SK-N-SH (cell line): ENCODE measurements at places on chromosomes 6 and 20.
A peak's percentile ranks its signal among the peaks of the same experiment; 100 is the strongest.

DNA sequence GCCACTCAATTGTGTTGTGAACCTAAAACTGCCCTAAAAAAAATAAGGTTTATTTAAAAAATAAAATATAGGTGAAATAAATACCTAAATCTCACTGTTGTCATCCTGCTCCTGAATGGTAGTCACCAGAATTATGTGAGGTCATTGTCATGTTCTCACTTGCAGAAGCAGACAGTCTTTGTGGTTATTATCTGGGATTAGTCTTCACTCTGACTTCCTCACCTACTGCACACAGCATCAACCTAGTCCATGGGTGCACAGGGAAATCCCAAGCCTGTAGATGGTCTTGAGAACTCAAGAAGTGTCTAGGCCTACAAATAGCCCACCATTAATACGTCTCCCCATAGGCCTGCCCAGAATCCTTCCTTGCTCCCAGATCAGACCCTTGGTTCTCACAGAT lies 97.0 kb downstream of the FOXF2 start:
- DNase-seq: no peak

DNA sequence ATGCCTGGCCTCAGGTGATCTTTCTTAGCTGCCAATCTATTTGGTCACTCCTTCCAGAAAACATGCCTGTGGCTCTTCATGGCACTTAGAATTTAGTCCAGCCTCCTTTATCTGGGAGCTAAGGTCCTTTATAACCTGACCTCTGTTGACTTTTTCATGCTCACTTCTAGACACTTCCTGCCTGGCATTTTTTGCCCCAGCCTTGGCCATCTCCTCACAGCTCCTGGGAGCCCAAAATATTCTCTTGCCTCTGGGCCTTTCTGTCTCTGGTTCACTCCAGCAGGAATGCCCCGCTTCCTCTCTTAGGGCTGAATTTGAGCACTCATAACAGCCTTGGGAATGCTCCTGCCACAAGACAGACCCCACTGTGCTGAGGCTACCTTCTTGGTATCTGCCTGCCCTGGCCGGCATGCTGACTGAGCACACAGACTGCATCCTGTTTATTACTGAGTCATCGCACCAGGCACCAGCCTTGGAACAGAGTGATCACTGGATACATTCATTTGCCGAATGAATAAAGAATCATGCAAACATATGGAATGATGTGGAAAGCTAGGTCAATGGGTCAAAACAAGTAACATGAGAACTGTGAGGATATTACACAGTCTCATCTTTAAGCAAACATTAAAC lies 5.8 kb upstream of the EEF1E1 start:
- no peak for DNase-seq

- no peak for DNase-seq
Measured at GRCh38 chr6:2866171-2866846, 24.6 kb upstream of the SERPINB1 start.

- no peak for DNase-seq
Measured at GRCh38 chr6:13413466-13413862, 73.9 kb downstream of the GFOD1 start.

- no peak for DNase-seq
Measured at GRCh38 chr6:139625998-139626975, 251.8 kb upstream of the CITED2 start.

- no peak for DNase-seq
Measured at GRCh38 chr6:138004430-138005287, 102.6 kb downstream of the PERP start.

GRCh38 chr20:5831539-5832237 lies 81.5 kb downstream of the SHLD1 start:
- no peak for DNase-seq

DNA sequence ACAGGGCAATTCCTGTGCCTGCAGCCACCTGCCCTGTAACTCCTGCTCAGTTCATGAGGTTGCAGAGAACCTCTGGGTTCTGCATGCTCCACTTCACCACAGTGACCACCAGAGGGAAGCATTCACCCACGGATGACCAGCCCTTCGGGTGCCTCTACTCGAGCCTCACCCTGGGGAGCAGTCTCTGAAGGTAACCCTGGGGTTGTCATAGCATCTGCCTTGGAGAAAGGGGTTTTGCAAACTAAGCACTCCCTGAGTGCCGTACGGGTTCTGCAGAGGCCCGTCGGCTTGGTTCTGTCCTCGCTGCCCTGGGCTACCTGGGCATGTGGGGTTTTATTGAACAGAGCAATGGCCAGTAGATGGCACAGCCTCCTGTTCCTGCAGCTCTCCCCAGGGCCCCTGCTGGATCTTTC lies 10.2 kb upstream of the CST5 start:
- peak; percentile 34 for DNase-seq

- no peak for DNase-seq
Measured at GRCh38 chr6:20881365-20881764, 347.1 kb downstream of the CDKAL1 start.

DNA sequence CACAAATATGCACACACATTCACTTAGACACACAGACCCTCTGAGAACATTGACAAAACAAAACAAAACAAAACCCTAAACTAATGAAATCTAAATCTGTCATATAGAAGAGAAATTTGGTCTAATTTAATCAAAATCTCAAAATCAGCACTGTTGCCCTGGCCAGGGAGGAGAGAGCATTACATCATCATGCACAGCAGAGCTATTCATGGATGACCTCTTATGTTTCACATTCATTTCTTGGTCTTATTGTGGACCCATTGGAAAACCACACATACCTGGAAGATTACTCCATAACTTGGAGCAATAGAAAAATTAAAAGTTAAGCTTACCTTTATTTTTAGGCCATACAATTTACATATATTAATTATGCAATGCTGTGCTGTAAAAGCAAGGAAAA lies 1223.6 kb upstream of the GJE1 start:
- DNase-seq: no peak

- DNase-seq: no peak
Measured at GRCh38 chr6:19519941-19520340, 317.2 kb upstream of the ID4 start.

DNA sequence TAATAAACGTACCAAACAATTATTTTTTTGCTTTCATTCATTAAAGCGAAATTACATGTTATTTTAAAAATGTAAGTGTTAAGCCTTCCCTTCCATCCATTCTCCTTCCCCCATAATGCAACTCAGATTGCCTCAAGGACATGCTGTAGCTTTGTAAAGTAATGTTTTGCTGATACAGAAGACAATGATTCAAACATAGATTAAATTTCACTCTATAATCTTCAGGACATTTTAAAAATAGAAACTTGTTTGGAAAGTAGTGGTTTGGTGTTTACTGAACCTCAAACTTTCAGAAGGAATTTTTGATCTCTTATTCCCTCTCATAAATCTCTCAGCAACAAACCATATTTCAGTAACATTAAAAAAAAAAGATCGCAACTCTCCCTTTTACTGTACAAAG lies 350.9 kb upstream of the HSF2 start:
- DNase-seq: no peak

DNA sequence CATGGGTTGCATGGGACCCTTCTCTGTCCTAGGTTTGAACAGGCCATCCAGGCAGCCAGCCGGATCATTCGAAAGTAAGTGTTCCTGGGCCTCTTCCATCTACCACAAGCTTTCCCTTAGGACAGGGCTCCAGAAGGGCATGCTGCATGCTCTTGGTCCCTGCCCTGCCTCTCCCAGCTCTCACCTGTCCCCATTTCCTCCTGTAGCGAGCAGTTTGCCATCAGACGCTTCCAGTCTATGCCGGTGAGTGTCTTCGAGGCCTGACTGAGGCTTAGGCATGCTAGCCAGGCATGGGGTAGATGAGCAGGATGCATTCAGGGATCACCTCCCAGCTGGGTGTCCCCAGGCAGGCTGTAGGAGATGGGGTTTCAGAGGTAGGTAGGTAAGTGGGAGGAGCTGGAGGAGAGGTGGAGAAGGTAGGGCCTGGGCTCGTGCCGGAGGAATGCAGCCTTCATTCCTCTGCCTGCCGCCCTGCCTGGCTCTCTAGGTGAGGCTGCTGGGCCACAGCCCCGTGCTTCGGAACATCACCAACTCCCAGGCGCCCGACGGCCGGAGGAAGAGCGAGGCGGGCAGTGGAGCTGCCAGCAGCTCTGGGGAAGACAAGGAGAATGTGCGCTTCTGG lies 4.3 kb downstream of the CDC25B start:
- no peak for DNase-seq

DNA sequence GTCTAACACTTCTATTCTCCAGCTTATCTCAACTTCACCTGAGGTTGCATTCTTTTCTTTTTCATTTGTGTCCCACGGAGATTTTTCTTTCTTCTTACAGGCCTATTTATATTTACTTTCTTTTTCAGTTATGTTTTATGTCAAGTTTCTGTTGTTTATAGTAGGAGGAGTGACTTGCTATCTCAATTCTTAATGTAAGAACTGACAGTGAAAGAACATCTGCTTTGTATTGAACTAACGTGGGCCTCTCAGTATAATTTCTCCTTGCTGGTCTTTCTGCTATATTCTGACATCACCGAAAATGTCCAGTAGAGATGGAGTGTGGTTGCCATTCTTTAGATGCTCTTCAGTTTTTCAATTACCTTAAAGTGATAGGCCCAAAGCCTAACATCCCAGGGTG lies 521.7 kb downstream of the EPM2A start:
- no peak for DNase-seq

GRCh38 chr6:36428911-36429310 lies 13.7 kb downstream of the PXT1 start:
- DNase-seq: no peak

DNA sequence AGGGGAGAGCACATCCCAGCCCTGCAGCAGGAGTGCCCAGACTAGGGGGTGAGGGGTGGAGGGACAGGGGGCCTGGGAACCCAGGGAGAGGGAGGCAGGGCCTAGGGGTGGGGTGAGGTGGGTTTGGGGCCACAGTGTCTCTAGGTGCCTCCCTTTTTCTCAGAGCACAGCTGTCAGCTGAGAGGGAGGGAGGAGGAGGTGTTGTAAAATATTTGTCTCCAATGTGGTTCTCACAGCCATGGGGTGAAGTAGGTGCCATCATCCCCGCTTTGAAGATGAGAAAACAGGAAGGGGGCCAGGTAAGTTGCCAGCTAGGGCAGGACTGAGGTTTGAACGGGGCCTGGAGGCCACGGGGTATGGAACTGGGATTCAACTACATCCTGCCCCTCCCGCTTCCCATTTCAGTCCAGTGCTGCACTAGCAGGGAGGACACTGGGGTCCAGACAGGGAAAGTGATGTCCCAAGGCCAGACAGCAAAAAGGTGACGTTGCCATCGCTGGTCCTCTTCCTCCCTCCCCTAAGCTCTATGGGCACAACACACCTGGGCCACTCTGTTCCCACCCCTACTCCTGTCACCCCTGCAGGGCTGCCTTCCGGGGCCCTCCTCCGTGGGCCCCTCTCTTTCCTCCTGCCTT lies 20.3 kb downstream of the PACSIN1 start:
- DNase-seq: peak; percentile 9

- DNase-seq: peak; percentile 61
Measured at GRCh38 chr6:29705389-29706231, 17.6 kb upstream of the HLA-F start.

DNA sequence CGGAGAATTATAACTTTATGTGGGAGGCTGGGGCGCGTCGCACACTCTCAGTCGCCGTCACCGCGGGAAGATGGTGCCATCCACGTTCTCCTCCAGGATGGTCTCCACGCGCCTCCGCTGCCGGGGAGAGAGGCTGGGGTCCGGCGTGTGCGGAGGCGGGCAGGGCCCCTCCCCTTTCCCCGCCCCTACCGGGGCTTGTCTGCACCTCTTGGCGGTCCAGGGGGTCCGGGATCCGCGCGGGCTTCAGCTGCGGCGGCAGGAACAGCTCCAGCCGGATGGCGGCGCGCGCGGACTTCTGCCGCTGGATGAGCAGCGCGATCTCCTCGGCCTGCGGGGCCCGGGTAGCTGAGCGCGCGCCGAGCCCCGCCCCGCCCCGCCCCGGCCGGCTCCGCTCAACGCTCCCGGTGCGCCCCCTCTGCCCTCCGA lies 807 bp downstream of the LKAAEAR1 start:
- DNase-seq: peak; percentile 94

- no peak for DNase-seq
Measured at GRCh38 chr6:2004888-2005287, 240.5 kb downstream of the GMDS start.

DNA sequence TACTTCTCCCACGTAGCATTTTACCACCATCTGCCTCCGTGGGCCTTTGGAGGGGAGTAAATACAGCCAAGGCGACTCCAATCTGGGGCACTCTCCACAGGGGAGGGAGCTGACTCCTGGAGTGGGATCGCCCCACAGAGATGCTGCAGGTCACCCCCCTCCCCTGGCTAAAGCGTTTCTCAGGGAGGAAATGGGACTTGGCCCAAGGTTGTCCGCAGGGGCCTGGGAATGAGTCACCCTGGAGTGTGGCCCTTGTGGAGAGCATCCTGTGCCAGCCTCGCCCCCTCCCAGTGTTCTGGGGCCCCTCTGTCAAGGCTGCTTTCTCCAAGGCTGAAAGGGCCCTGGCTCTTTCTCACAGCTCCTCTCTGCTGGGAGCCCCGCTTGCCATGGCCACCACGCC lies 84.5 kb upstream of the QKI start:
- no peak for DNase-seq

DNA sequence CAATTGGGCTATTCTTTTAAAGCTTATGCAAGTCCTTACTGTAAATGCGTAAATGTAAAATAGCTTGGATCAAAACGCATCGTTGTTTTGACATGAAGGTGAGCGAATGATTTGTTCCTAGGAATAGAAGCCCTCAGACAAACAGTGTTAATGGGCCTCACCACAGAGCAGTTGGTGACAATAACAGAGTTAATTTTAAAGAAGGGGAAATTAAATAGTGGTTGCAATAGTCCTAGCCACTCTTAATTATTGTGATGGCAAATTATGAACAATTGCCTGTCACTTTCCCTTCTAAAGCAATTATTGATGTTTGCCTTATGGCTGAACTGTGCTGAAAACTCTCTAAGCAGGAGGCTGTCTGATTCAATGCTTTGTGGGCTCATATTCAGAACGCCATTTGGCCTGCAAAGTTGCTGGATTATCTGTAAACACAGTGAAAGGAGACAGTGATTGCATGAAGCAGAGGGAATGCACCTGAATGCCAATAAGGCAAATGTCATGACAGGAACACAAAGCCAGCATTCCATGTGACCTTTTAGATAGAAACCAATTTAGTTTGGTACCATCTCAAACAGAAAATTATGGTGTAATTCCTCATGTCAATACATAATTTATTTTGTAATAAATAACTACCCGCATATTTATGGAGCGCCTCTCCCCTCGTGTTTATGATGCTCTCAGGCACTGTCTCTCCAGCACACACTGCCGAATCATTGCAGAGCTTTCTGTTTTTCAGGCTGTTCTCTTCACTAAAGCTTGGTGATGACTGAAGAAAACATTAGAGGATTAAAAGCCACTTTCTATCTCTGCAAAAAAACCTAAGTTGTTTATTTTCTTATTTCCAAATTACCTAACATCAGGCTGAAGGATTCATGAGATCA lies 387.5 kb downstream of the HACE1 start:
- DNase-seq: no peak

GRCh38 chr20:50380697-50381040 lies 129.5 kb upstream of the PTPN1 start:
- peak; percentile 81 for DNase-seq

GRCh38 chr20:11158589-11158988 lies 484.8 kb upstream of the JAG1 start:
- DNase-seq: no peak

GRCh38 chr6:35238843-35239289 lies 20.7 kb upstream of the ZNF76 start:
- DNase-seq: peak; percentile 49
